ENCODE measurements at places on chromosomes 7 and 10.

GRCh38 chr10:2978111-2978510 is 89.2 kb upstream of the PFKP start:
- DNase-seq = peak; percentile 29

- DNase-seq = no peak
Measured at GRCh38 chr10:124224331-124225028, 131.1 kb upstream of the CHST15 start.

GRCh38 chr10:121531830-121532178 is 66.4 kb downstream of the FGFR2 start:
- DNase-seq = no peak

DNA sequence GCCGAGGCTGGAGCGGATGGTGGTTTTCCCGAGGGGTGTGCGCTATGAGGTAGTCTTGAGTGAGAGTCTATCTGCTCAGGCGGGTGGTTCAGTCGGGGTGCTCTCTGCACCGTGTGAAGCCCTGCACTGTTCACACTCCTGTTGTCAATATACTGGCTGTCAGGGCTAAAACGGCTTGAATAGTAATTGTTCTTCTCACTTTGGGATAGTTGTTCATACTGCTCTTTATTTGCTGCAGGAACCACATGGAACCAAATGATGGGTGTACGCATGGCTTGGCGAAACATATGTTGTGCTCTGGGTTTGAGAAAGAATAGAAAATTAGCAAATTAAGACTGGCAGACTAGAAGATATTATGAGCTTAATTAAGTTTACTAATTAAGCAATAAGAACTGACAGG is 432.5 kb downstream of the PARD3 start:
- DNase-seq = no peak

DNA sequence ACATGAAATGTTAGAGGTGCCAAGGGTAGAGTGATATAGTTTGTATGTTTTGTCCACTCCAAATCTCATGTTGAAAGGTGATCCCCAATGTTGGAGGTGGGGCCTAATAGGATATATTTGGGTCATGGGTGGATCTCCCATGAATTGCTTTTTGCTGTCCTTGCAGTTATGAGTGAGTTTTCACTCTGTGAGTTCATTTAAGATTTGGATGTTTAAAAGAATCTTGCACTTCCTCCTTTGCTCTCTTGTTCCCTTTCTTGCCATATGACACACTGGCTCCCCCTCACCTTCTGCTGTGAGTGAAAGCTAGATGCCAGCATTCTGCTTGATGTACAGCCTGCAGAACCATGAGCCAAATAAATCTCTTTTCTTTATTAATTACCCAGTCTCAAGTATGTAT is 269.2 kb downstream of the ZWINT start:
- DNase-seq = no peak

DNA sequence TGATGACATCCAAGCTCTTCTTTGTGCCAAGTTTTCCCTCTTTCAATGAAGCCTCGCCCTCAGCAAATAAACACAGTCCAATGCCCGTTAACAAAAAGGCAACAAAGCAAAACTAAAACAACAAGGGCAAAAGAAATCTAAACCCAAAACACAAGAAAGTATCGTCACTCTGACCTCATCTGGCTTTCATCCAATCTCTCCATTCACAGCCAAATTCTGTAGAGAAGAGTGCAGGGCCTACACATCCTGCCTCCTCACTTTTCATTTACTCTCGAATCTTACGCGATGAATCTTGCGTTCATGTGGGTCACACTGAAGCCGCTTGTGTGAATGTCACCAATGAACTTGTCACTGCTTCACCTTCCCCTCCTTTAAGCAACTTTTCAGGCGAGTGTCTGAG is 15.9 kb upstream of the AKR1E2 start:
- no peak for DNase-seq

- no peak for DNase-seq
Measured at GRCh38 chr7:36820527-36821170, 96.4 kb upstream of the AOAH start.

DNA sequence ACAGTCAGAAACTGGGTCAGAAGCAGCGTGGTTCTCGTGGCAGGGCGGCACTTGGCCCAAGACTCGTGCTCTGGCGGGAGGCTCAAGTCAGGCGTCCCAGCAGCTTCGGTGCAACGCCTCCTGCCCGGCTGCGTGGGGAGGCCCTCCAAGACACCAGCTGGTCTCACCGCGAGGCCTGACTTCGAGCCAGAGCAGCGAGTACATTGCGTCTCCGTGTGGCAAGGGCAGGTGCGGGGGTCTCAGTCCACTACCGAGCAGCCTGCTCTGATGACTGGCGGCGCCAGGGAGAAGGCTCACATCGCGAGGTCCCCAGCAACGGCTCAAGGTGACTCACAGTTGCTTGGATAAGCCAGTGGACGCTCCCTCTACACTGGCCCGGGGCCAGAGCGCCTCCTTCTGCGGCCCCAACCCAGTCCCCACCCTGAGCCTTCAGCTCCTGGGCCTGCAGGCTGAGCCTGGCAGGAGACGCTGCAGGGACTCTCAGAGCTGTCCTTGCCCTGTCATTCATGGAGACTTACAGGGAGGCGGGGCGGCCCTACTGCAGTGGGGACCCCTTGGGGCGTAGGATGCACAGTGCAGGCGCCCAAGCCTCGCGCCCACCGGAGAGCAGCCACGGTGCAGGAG is 41.9 kb upstream of the PRKAR1B start:
- DNase-seq = no peak

- DNase-seq = peak; percentile 16
Measured at GRCh38 chr7:132614428-132615318, 38.4 kb upstream of the PLXNA4 start.

DNA sequence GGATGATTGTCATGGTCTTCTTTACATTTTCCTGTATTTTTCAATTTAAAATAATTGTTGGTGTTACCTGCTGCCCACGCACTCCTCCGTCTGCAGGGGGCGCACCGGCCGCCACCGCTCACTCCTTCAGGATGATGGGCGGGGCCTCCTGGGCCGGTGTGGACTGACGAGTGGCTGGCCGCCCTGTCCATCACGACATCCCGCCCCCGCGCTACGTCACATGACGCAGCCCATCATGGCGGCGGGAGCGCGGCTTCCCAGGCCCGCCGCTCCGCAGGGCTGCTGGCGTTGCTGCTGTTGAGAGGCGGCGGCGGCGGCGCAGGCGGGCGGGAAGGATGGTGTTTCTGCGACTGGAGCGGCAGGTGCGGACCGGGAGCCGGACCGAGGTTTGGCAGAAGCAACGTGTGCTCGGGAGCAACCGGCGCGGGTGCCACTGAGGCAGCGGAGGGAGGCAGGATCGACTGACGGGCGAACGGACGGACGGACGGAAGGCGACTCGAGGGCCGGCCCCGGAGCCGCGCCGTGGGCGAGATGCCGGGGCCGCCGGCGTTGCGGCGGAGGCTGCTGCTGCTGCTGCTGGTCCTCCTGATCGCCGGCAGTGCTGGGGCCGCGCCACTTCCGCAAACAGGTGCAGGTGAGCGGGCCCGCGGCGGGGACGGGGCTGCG is at the start of gene LMTK2:
Gene LMTK2, plus strand, starts transcription at position 216 of the 666 bp plus-strand sequence. Its CDS starts 316 bp downstream, at position 532.
- peak; percentile 86 for DNase-seq

- DNase-seq = no peak
Measured at GRCh38 chr10:96541921-96542320, 28.2 kb upstream of the TLL2 start.

DNA sequence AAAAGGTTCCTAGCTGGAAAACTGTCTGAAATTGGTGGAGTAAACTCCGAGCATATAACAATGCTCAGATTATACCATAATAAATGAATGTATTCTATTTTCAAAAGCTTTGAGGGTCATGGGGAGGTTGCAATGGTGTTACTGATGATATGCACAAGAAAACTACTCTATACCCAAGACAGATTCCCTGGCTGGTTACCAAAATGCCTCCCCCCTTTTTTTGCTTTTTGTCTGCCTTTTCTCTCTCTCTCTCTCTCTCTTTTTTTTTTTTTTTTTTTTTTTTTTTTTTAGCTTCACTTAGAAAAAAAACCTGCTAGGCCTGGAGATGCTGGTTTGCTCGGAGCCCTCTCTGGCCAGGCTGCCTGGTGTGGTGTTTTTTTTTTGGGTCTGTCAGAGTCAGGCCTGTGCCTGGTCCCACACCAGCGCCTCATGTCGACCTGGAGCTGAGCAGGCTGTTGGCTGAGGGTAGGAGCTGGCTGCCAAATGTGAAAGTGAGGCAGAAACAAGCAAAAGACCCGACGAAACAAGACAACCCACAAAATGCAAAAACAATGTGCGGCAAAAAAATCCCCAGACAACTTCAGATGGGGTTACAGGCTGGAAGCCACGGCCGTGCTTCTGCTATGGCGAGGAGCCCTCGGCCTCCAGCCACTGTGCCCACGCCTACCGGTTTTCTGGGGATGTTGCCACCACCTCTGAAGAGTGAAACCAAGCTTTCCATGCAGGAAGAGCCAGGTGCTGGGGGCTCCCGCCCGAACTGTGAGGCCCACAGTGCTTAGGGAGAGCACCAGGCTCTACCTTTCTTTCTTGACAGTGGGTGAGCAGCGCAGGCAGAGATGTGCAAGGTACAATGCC is 59.9 kb upstream of the EFCAB10 start:
- no peak for DNase-seq

DNA sequence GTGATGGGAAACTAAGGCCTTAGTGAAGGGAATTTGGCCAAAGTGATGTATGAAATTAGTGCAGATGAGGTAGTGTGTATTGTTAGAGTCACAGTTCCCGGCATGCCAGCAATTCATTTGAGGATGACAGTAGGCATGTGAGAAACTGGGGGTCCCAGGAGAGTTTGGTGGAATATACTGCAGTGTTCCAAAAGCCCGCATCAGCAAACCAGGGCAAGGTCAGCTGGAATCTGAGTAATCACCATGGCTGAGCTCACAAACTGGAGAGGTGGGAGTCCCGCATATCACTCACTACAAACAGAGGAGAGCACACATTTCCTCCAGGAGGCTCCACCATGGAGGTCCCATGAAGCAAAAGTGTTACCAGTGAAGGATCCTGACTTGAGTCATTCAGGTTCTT is 740.7 kb downstream of the TNS3 start:
- DNase-seq = no peak

- DNase-seq = no peak
Measured at GRCh38 chr10:24425151-24425550, 216.2 kb downstream of the KIAA1217 start.

DNA sequence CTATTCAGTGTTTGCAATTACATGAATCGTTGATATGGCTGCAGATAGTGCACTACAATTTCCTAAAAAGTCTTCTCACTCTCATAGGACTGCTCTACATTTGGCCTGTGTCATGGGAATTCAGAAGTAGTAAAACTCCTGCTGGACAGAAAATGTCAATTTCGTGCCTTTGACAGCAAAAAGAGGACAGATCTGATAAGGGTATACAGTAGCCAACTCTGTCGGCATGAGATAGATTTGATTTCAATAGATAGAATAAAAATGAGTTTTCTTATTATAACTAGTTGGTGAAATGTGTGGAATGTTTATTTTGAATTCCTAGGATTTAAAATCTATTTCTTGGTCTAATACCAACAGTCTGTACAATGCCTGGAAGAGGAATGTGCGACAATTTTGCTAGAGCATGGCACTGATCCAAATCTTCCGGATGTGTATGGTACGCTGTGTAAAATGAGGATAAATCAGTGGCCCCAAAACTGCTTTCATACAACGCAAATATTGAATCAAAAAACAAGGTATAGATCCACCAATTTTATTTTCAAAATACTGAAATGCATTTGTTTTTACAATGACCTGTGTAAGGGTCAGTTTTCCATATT is 133.5 kb upstream of the CDK13 start:
- no peak for DNase-seq

DNA sequence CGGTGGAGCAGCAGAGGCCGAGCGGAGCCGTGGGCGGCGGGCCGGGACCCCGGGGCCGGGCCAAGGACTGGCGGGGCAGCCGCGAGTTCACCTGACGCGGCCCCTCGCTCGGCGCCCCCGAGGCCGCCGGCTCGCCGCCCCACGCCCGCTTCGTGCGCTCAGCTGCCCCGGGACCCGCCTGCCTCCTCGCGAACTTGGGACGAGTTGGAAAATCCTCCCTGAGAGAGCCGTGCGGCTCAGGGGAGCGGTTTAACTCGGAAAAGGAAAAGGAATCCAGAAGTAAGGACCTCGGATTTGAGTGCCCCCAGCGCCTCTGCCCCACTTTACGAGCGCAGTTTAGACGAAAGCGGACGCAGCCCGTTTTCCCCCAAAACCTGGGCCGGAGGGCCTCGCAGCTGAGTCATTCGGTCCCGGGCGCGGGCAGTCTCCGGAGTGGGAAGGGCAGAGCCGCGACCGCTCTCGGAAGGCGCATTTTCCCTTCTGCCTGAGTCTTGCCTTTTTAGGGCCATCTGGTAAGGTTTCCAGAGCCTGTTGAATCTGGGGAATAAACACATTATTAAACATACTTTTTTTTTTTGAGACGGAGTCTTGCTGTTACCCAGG is 744 bp downstream of the CREM start:
- DNase-seq = peak; percentile 18

- no peak for DNase-seq
Measured at GRCh38 chr10:126041804-126042231, 145.5 kb downstream of the FANK1 start.

- no peak for DNase-seq
Measured at GRCh38 chr10:131018886-131019500, 292.5 kb downstream of the TCERG1L start.

DNA sequence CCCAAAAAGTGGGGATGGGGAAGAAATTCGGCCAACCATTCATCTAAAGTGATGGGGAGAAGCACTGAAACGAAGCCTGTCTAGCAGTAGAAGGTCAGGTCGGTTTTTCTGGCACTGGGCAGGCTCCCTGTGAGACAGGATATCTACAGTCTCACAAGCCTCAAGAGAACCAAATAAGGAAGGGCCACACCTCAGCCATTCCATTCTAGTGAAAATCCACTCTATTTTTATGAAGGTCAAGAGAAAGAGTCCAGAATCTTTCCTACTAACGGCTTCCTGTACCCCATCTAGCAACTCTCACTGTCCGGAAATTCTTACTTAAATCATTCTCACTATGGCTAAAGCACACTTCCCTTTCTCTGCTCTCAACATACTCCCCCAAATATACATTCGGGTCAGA is 267.1 kb downstream of the PRPF18 start:
- DNase-seq = no peak

DNA sequence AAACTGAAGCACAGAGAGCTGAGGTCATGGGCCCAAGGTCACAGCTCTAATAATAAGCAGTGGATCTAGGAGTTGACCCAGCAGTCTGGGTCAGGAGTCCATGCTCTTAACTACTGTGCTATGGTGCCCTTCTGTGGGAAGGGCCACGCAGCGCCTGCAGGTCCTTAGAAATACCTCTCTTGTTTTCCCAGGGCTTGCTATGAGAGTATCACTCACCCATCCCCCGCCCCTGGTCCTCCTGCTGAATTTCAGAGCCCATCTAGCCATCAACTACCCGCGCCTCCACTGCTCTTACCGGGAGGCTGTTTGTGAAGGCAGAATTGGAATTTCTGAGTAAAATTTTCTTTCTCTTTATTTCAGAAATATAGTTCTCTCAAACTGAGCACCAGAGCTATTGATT is 27.3 kb upstream of the CRHR2 start:
- no peak for DNase-seq

- no peak for DNase-seq
Measured at GRCh38 chr10:89301721-89302445, at the start of gene IFIT2. Gene IFIT2, plus strand, starts transcription at chr10:89302046. Its CDS starts 78 bp downstream, at chr10:89302124.

DNA sequence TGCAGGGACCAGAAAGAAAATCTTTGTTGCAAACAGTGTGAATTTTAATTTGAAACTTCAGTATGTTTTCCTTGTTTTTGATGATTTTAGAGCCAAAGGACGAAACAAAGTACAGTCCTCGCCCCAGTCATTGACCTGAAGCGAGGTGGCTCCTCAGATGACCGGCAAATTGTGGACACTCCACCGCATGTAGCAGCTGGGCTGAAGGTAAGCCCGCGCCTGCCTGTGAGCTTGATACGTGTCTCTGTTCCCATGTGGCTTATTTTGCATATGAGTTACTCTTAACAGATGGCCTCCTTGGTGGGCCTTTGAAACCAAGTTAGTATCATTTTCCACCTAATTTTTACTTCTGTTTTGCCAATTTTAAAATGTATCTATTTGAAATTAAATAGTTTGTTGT is 12.3 kb downstream of the RBM17 start:
- no peak for DNase-seq
